ENCODE measurements at places on chromosomes 12 and 14.

GRCh38 chr12:50517421-50518048 lies 12.8 kb downstream of the DIP2B start:
- DNase-seq = no peak

GRCh38 chr12:52792185-52793029 lies 3.5 kb downstream of the KRT3 start:
- no peak for DNase-seq

GRCh38 chr12:66819587-66819986 lies 140.7 kb upstream of the GRIP1 start:
- no peak for DNase-seq

DNA sequence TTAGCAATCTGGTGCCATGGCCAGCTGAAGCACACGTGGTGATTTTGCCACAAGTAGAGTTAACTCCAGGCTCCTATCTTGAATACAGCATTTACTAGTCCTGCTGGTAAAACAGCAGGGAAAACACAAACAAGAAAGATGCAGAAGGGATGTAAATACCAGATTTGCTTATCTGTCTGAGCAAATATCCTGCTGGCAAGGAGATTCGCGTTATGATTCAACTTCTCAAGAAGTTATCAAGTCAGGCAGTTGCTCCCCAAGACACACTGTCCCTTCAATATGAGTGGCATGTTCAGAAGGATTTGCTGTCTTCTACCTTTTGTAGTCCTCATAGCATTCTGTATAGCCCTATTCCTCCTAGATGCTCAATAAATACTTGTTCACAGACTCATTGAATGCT lies 171.2 kb upstream of the EGLN3 start:
- DNase-seq = no peak

- DNase-seq = no peak
Measured at GRCh38 chr14:99234961-99235571, 36.9 kb downstream of the BCL11B start.

DNA sequence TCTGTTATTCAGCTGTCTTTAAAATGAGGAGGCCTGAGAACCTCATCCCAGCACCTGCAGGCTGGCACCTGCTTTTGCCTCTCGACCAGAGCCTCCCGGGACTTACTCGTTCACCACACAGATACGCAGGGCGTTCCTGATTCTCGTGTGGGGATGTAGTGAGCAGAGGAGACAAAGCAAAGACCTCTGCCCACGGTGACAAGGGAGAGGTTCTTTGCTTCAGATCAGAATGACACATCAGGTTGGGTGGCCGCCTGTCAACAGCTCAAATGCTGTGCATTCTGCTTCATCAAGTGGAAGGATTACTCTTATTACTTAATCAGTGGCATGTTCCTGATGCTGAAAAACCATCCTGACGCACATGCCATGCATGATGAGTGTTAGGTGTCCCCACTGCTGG lies 24.4 kb downstream of the DEGS2 start:
- no peak for DNase-seq

DNA sequence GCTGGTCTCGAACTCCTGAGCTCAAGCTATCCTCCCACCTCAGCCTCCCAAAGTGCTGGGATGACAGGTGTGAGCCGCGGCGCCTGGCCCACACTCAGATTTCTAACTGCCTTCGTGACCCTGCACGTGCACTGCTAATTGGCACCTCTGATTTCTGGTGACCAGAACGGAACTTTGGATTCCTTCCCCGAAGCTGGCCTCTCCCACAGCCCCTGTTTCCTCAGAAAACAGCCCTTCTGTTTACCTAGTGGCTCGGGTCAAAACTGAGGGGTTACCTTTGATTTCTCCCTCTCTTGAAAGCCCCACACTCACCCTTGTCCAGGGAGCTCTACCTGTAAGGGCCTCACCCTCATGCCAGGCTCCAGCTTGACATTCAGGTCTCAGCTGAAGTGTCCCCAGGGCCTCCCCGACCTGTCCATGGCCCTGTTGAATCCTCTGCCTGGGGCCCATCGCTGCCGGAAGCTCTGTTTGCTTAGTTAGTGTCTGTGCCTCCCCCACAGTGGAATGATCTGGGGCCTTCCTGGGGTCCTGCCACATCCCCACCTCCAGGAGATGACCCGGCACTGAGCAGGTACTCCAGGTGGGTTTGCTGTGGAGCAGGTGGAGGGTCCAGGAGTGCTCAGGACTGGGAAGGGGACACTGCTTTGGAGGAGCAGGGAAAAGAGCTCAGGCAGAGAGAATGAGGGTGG lies 24.4 kb upstream of the FAM181A start:
- DNase-seq = no peak

GRCh38 chr12:124509676-124510300 lies 57.6 kb downstream of the NCOR2 start:
- DNase-seq = peak; percentile 93

- DNase-seq = no peak
Measured at GRCh38 chr14:92093320-92093719, 13.1 kb downstream of the ATXN3 start.
